Left cardiac atrium (tissue), 4 donors: ENCODE measurements at places on chromosomes 1 and 21. TPM values are rescaled to one million over a fixed set of nuclear protein-coding genes. Genes with fewer than 3 reads are reported as not detected.

Gene OR2L2
- not detected for total RNA-seq

Gene LCE2C
- not detected for total RNA-seq

Gene RBP7
- 29.9 TPM for total RNA-seq

Gene DMBX1
- total RNA-seq: not detected

Gene ADCY10
- total RNA-seq: 0.06 TPM
